T-cell (primary cell): ENCODE measurements at places on chromosomes 5 and 9. TPM values are rescaled to one million over a fixed set of nuclear protein-coding genes. Genes with fewer than 3 reads are reported as not detected.

GRCh38 chr5:118042076-118042475 lies 946.3 kb downstream of the DTWD2 start:
- no peaks in the 10 kb centered on the region for H3K27me3 ChIP-seq
- H3K4me3 ChIP-seq, result no peak overlapping the region
- no peaks in the 10 kb centered on the region for H3K36me3 ChIP-seq

GRCh38 chr9:127850286-127850830 lies 4.1 kb downstream of the ENG start:
- H3K36me3 ChIP-seq, result peaks cover 4% of the 10 kb centered on the region
- no peak for DNase-seq
- H3K4me1 ChIP-seq, result peaks cover 28% of the 10 kb centered on the region
- no peak overlapping the region for H3K27ac ChIP-seq

- H3K4me1 ChIP-seq, result peaks cover 8% of the 10 kb centered on the region
- no peaks in the 10 kb centered on the region for H3K27me3 ChIP-seq
- DNase-seq, result no peak
Measured at GRCh38 chr5:122142480-122143164, 13.3 kb downstream of the ZNF474 start.

DNA sequence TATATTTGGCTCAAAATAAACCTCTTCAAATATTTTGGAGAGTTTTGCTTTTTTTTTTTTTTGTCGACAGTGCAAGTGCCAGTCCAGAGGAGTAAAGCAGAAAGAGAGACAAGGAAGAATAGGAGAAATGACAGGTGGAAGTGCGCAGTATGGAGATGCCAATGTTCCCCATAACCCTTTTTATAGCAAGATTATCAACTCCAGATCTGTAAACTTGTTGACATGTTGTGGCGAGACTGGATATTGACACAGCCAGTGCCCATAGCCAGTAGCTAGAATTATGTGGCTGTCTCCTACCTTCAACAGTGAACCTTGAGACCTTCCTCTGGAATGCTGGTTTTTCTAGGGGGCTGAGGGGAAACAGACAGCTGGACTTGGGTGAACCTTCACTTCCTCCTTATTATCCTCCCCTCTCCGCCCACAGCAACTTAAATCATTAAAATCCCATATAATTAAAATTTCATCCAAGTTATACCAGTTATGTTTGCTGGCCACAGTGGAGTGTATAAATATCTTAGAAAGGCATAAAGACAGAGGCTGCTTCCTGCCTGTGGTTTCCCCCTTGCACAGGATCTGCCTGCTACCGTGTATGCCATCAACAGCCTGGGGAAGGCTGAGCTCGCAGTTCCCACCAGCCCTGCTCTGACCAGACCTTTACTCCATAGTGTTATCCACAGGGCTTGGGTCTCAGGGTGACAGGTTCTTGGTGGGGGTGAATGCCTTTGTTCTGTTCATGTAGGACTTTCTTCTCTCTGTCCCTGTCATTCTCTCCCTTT lies 112.3 kb upstream of the ANKH start:
- no peak overlapping the region for H3K27ac ChIP-seq
- H3K4me3 ChIP-seq, result no peak overlapping the region
- H3K4me1 ChIP-seq, result peaks cover 19% of the 10 kb centered on the region
- H3K27me3 ChIP-seq, result no peaks in the 10 kb centered on the region

- H3K36me3 ChIP-seq, result no peaks in the 10 kb centered on the region
- no peaks in the 10 kb centered on the region for H3K4me1 ChIP-seq
- DNase-seq, result no peak
- no peak overlapping the region for H3K4me3 ChIP-seq
- H3K27me3 ChIP-seq, result no peaks in the 10 kb centered on the region
Measured at GRCh38 chr5:153445875-153446579, 44.4 kb upstream of the GRIA1 start.

The TCF7 gene
- 749 TPM for total RNA-seq

The EMB gene
- total RNA-seq, result 209 TPM
